ENCODE measurements at places on chromosomes 7 and 10. TPM values are rescaled to one million over a fixed set of nuclear protein-coding genes. Genes with fewer than 3 reads are reported as not detected.

The CALHM2 gene
- 12.3 TPM for total RNA-seq

- peak; percentile 16 for DNase-seq
Measured at GRCh38 chr7:82442492-82443035, 1.0 kb downstream of the CACNA2D1 start.

- no peak for DNase-seq
Measured at GRCh38 chr7:75737856-75738603, 711 bp downstream of the HIP1 start.

DNA sequence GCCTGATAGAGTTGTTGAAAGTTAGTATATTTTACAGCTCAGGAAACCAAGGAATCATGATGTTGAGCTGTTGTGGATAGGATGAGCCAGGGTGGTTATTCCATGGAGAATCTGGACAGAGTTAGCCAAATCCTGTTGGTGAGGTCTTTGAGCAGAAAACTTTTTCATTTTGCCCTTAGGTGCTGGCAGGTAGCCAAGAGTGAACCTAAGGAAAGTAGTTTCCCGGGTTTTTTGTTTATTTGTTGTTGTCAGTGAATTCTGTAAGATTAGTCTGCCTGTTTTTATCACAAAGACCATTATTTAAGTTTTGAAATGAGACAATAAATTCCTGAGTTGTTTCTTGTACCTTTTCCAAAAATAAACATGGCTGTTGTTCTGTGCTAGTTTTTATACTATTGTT, 61.0 kb downstream of the GALNT11 start:
- DNase-seq = no peak

The CTAGE6 gene
- 0.44 TPM for total RNA-seq

- peak; percentile 86 for DNase-seq
Measured at GRCh38 chr7:44634839-44635591, 28.6 kb downstream of the OGDH start.

The LRRN3 gene
- total RNA-seq = 0.80 TPM

DNA sequence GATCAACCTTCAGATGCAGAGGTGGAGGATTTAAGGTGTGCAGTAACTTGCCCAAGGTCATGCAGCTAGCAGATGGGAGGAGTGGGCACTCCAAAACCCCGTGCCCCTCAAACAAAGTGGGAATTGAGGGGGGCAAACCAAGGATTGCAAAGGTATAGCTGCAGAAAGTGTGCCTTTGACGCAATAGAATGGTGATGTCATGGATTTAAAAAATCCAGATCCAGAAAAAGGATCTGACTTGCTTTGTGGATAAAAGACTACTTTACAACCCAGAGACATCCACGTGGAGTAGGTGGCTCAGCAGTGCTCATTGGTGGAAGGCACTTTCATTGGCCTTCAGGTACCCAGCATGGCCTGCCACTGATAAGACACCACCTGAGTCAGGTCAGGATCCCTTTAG, 15.7 kb upstream of the ADRB1 start:
- no peak for DNase-seq

DNA sequence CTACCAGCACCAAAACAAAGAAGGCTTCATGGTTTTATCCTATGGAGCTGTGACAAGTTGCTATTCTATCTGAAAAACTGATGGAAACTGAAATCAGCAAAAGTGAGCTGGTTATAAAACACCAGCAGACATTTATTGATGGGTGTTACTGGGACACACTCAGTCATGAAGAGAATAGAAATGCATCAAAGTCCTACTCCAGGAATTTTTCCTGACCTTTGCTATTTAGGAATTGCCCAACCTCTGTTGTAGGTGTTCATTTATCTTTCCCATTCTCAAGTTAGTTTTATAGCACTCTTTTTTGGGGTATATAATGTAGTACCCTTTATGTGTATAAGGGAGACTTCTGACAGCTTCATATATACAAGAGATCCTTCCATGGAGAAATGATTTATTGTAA, 533.2 kb downstream of the REEP3 start:
- no peak for DNase-seq

DNA sequence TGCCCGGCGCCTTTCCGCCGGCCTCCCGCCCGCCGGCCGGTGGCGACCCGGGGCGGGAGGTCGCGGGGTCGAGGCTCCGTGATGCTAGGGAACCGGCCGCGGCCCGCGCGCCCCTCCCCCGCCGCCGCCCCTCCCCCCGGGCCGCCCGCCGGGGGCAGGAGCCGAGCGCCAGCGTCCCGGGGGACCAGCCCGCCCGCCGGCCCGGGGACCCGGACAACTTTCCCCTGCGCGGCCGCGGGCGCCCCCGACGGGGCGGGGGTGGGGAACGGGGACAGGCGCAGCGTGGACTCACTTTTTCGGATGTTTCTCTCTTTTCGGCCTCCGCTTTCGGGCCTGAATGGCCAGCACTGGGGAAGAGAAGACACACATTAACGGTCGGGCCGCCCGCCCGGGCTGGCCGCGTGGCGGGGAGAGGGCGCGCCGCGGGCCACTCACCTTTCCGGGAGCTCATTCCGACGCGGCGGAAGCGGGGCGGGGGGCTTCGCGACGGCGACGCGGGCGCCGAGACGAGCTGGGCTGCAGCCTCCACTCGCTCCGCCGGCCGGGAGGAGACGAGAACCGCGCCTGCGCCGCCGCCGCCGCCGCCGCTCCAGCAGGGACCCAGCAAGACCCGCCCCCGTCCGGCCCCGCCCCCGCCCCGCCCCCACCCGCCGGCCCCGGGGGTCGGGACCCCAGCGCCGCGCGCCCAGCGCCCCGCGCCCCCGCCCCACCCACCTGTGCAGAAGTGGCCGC, at the start of gene SRPK2:
Gene SRPK2 (minus strand): TSS at position 566 of the 732 bp plus-strand sequence.
- DNase-seq = peak; percentile 91

DNA sequence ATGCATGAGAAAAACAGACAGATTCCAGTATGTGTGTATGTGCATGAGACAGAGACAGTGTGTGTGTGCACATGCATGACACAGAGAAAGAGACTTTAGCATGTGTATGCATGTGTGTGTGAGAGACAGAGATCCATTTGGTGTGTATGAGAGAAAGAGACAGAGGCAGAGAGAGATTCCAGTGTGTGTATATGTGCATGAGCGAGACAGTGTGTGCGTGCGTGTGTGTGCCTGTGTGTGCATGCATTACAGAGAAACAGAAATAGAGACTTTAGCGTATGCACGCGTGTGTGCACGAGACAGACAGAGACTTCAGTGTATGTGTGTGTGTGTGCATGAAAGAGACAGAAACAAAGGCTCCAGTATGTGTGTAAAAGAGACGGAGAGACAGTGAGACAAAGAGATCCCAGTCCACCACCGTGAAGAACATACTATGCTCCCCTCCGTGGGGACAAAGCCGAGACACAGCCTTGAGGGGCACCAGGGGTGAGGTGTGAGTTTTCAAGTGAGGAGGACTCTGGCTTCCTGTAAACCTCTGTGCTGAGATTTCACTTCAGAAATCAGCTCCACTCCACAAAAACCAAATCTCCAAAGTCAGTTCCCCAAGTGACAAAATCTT, 188.9 kb downstream of the GRID1 start:
- no peak for DNase-seq

GRCh38 chr7:43553999-43554398, 28.9 kb upstream of the STK17A start:
- no peak for DNase-seq

DNA sequence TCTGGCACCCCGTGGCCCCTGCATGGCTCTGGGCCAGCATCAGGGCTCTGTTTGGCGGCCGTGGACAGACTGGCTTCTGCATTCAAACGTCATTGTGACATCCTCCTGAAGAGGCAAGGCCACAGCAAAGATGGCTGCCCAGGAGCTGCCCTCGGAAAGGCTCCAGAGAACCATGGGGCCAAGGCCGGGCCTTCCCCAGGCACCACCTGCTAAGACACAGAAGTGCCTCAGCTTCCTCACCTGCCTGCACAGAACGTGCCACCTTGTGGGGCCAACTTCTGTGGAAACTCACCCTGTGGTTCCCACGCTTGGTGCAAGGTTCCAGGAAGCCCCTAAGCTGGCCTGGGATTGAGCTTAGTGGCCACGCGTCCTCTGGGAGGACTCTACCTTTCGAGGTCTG, 396.9 kb downstream of the PTPRN2 start:
- no peak for DNase-seq

DNA sequence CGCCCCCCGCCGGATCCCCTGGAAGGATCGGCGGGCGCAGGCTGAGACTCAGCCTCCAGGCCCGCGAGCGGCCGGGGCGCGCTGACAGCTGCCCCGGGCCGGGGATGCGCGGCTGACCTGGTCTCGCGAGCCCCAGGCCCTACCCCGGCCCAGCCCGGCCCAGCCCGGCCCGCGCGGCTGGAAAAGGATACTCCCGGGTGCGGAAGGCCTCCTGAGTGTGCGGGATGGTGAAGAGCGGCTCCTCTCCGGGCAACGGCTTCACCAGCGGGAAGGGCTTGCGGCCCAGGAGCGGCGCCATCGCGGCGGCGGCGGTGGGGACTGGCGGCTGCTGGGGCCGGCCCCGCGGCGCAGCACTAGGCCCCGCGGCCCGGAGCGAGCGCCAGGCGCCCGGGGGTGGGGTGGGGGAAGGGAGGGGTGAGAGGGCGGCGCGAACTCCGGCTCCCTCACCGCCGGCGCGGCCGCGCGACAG, 423 bp downstream of the BAZ1B start:
- no peak for DNase-seq

DNA sequence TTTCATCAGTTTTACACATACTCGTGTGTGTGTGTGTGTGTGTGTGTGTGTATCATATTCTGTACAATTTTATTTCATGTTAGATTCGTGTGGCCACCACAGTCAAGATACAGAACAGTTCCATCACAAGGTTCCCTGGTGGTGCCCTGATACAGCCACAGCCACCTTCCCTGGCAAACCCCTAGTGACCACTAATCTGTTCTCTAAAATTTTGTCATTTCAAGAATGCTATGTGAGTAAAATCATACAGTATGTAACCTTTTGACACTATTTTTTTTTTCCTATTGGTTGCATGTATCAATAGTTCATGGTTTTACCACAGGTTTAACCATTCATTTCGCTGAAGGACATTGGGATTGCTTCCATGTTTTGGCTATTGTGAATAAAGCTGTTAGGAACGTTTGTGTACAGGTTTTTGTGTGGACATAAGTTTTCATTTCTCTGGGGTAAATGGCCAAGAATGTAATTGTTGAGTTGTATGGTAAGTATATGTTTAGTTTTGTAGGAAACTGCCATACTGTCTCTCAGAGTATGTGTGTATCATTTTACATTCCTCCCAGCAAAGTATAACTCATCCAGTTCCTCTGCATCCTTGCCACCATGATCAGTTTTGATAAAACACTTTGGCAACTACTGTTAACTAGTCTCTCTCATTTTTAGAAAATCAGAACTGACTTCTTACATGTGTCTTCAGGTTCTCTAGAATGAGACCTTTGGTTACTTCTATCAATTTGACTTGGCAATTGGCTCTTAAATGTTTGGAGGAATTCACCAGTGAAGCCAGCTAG, 20.6 kb downstream of the KLHDC10 start:
- no peak for DNase-seq

DNA sequence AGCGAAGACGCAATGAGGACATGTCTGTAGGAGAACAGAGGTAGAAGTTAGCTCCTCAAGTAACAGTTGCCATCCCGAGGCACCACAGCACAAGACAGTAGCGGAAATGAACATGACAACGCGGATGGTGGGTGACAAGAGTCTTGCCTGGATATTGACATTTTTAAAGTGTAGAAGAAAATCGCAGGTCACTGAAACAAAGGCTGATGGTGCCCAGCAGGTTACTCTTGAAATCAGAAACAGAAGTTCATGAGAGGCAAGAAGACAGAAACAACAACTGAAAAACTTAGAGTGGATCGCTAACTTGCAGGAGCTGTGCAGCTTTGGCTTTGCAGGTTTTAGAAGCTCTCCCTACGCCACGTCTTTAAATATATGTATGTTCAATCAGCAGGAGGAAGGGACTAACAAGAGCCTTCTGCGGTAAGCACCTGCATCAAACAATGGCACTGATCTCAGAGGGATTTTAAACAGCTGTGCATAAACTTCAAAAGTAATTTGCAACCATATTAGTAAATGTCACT, 1.8 kb downstream of the PRKCQ start:
- DNase-seq = no peak

DNA sequence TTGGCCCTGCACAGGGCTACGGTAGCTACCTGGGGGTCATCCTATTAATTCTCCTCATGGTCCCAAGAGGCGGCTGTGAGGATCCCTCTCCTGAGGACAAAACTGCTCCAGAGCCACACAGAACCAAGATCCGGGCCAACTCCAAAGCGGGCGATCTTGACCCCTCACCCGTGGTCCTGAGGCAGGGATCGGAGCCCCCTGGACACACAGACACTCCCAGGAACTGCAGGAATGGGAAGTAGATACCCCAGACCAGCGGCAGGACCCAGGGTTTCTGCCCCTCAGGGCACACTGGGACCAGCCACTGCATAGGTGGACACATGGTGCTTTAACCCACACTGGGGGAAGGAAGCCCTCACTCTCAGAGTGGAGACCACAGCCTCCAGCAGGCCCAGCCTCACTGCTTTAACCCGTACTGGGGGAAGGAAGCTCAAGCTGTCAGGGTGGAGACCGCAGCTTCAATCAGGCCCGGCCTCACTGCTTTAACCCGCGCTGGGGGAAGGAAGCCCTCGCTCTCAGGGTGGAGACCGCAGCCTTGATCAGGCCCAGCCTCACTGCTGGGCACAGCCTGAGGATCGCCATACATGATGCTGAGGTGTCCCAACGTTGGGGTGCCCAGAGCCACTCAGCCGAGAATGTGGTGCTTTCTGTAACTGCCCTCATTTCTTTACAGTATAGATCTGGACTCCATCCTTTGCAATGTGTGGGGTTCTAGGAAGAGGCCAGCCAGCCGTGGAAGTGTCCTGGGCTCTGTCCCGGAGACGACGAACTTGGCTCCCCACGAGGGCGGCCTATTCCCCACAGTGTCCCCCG, 60.1 kb downstream of the DIP2C start:
- DNase-seq = peak; percentile 44

The SLC26A4 gene
- total RNA-seq = 1.4 TPM

- DNase-seq = no peak
Measured at GRCh38 chr10:51030480-51030879, 43.8 kb upstream of the PRKG1 start.

DNA sequence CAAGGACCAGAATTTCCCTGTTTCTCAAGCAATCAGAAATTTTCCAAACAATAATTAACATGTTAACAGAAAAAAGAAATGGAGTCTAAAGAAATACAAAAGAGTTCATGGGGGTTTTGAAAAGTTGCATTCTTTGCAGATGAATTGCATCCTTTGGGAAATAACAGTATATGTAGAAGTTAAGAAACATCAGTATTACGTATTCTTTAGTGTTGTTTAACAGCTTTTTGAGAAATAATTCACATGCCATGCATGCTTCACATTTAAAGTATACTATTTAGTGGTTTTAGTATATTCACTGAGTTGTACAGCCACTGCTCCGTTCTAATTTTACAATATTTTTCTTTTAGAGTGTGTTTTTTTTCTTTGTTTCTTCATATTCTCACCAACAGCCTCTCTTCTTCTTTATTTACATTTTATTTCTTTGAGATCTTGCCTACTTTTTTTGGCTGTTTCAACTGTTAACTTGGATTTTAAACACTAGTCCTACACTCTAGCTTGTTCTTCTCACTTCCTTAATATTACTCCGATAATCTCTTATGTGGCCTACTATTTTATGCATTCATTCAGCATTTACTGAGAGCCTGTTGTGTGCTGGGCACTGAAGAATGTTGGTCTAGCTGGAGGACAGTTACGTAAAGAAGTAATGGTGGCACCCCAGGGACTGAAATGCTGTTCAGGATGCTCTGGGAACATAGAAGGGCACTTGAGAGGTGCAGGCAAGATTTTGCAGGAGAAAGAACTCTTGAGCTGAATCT, 330.1 kb downstream of the EXOC4 start:
- DNase-seq = no peak

The CAMK2B gene
- 0.35 TPM for total RNA-seq

GRCh38 chr7:99094401-99094800, 49.5 kb downstream of the SMURF1 start:
- DNase-seq = no peak

- DNase-seq = no peak
Measured at GRCh38 chr10:101529207-101529606, 58.9 kb downstream of the POLL start.

- no peak for DNase-seq
Measured at GRCh38 chr7:106418526-106418925, 133.7 kb upstream of the NAMPT start.
